ENCODE measurements at places on chromosomes 1 and 21. TPM values are rescaled to one million over a fixed set of nuclear protein-coding genes. Genes with fewer than 3 reads are reported as not detected.
A peak's percentile ranks its signal among the peaks of the same experiment; 100 is the strongest.

DNA sequence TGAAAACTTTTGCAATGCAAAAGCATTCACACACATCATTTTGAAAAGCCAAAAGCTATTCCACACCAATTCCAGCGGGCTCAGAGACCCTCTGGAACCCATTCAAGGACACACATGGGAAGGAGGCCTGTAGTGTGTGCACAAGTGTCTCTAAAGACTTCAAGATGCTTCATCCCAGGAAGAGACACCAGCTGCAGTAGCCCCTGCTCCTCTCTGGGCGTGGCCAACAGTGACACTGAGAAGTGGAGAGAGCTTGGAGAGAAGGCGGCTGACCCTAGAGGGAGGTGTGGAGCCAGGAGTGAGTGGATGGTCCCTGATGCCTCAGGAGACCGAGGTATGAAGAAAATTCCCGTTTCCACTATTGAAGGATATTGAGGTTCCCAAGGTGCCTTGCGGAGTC lies 14.9 kb upstream of the TNNI1 start:
- H3K4me3 ChIP-seq = no peak overlapping the region
- no peak for DNase-seq
- peaks cover 6% of the 10 kb centered on the region for H3K27me3 ChIP-seq
- no peak overlapping the region for H3K27ac ChIP-seq
- H3K4me1 ChIP-seq = peaks cover 5% of the 10 kb centered on the region

The CD160 gene
- polyA plus RNA-seq = 382 TPM

The OR2L3 gene
- polyA plus RNA-seq = not detected

- no peaks in the 10 kb centered on the region for H3K36me3 ChIP-seq
- no peak for DNase-seq
- no peak overlapping the region for H3K27ac ChIP-seq
- H3K27me3 ChIP-seq = peaks cover 8% of the 10 kb centered on the region
These were observed 96.4 kb upstream of the BACE2 start for GRCh38 chr21:41071258-41072171.

- no peak overlapping the region for H3K27ac ChIP-seq
- no peak for DNase-seq
- peaks cover 17% of the 10 kb centered on the region for H3K4me1 ChIP-seq
- no peaks in the 10 kb centered on the region for H3K27me3 ChIP-seq
- no peak overlapping the region for H3K4me3 ChIP-seq
- peaks cover 3% of the 10 kb centered on the region for H3K36me3 ChIP-seq
These were observed 25.7 kb upstream of the EPHA8 start for GRCh38 chr1:22537441-22538139.

The STIL gene
- 1.1 TPM for polyA plus RNA-seq

DNA sequence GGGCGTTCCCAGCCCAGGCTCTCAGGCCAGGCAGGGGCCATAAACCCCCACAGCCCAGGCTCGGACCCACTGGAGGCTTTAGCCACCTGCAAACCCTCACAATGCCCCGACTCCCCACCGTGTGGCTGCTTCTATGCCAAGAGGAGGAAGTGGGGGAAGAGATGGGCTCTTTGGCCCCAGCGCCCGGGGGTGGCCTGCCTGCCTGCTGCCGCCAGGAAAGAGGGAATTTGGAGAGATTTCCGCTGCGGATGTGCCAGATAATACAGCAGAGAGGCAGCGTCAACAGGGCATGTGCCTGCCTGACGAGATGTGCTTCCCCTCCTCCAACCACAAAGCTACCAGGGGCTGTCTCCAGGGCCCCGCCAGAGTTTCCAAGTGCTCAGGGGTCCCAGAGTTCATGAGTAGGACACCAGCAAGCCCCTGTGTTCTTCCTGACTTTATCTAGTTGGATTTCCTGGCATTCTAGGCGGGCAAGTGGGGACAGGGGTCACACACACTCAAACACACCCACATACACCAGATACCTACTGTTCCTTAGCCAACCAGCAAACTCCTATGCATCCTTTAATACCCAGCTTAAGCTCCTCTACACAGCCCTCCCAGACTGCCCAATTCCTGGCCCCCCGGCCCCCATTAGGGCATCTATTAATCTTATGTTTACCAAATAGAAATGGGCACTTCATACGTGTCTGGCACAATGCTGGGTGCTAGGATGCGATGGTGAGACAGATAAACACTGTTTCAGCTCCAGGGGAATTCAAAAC lies 14.1 kb downstream of the EPHA2 start:
- H3K4me1 ChIP-seq = no peaks in the 10 kb centered on the region
- H3K27me3 ChIP-seq = peaks cover 4% of the 10 kb centered on the region
- H3K4me3 ChIP-seq = no peak overlapping the region
- H3K27ac ChIP-seq = no peak overlapping the region

DNA sequence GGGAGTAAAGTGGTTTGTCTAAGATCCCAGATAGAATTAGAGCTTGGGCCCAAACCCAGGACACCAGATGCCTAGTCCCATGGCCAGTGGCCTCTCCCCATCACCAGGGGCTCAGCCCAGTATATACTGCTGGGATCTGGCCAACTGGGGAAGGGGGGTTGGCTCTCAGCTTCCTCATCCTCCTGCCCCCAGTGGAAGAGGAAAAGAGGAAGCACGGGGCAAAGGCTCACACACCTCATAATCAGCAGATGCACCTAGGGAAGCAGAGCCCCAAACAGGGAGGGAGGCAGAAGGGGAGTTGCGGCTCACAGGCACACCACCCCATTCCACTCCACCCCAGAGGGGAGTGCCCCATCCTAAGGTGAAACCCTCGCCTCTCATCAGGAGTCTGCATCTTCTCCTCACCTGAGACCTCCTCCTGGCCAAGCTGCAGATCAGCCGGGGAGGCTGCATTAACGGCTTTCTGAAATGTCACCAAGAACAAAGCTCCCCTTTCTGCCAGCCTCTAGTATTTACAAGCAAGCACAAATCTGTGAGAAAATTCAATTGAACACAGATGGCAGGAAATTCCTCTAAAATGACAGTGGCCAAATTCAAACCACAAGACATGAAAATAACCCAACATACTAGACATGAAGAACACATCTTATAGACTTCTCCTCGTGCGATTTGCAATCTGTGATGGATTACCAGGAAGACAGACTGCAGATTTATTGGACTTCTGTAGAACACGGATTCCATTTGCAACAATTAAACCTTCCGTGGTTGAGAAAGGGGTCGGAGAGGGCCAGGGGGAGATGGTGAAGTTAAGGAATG lies 82.8 kb downstream of the GLIS1 start:
- H3K27me3 ChIP-seq = peaks cover 2% of the 10 kb centered on the region
- no peak overlapping the region for H3K27ac ChIP-seq
- no peak overlapping the region for H3K4me3 ChIP-seq
- DNase-seq = no peak
- H3K4me1 ChIP-seq = no peaks in the 10 kb centered on the region
- H3K36me3 ChIP-seq = no peaks in the 10 kb centered on the region

The CASQ1 gene
- not detected for polyA plus RNA-seq

The GPR137B gene
- polyA plus RNA-seq = 10.8 TPM

The PODN gene
- 1.7 TPM for polyA plus RNA-seq

DNA sequence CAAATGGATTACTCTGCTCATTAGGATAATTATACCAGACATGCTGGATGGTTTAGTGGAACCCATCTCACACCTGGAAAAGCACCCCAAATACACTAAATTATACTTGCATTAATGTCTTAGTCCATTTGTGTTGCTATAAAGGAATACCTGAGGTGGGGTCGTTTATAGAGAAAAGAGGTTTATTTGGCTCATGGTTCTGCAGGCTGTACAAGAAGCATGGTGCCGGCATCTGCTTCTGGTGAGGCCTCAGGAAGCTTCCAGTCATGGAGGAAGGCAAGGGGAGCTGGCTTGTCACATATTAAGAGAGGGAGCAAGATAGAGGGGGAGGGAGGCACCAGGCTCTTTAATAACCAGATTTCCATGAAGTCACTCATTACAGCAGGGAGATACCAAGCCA lies 95.6 kb downstream of the MT1HL1 start:
- no peaks in the 10 kb centered on the region for H3K27me3 ChIP-seq
- no peaks in the 10 kb centered on the region for H3K4me1 ChIP-seq
- H3K36me3 ChIP-seq = no peaks in the 10 kb centered on the region
- H3K4me3 ChIP-seq = no peak overlapping the region

The MFAP2 gene
- not detected for polyA plus RNA-seq

The RHD gene
- 0.21 TPM for polyA plus RNA-seq

DNA sequence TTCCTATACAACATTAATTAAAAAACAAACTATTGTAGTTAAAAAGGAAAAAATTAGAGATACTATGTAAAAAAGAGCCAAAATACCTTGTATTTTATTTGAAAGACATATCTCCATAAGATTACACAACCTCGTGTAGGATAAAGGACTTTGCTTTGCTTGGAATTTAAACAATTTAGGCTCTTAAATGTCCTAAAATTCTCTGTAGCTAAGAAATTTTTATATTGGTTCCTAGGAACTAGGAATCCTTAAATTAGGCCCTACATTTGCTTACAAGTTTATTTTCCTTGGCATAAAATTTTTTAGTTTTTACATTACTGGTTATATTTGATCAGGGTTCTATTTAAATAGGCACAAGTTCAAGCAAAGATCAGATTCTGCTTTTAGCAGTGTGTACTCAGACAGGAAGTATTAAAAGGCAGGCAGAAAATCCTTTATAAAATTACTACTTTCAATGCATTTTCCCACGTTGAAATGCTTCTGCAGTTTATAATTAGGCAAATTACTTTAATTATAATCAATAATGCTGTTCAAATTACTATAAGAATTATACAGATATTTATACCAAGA lies 3.4 kb upstream of the ANGPTL3 start:
- DNase-seq = no peak
- H3K4me3 ChIP-seq = no peak overlapping the region
- H3K36me3 ChIP-seq = no peaks in the 10 kb centered on the region
- no peaks in the 10 kb centered on the region for H3K27me3 ChIP-seq
- no peak overlapping the region for H3K27ac ChIP-seq

- peaks cover 12% of the 10 kb centered on the region for H3K27me3 ChIP-seq
- H3K27ac ChIP-seq = no peak overlapping the region
- peaks cover 12% of the 10 kb centered on the region for H3K4me1 ChIP-seq
- peaks cover 5% of the 10 kb centered on the region for H3K36me3 ChIP-seq
- peak overlapping the region; percentile 83 for H3K4me3 ChIP-seq
These were observed 898 bp upstream of the TMEM200B start for GRCh38 chr1:29124366-29125236.

DNA sequence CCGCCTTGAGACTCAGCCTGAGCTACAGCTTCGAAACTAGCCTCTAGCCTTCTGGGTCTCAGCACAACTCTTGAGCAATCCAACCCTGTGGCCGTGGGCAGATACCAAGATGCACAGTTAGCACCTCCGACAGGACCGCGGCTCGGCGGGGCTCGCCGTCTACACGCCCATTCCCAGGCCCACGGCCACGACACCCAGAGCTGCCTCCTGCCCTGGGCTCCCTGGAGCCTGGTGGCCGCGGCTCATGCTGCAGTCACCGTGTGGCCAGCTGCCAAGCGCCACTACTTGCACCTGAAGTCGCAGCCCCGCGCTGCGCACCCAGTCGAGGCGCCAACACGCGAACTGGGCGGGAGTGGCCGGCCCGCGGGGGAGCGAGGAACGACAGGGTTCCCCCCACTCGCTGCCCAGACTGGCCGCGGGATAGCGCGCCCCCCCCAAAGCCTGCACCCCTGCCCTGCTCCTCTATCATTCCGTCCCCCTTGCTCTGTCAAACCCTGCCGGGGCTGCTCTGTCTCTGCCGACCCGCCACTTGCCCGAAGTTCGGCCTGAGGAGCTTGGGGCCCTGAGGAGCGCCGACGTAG lies 729 bp upstream of the CDCA8 start:
- H3K4me3 ChIP-seq = peak overlapping the region; percentile 95
- peaks cover 9% of the 10 kb centered on the region for H3K27me3 ChIP-seq
- DNase-seq = peak; percentile 10
- peaks cover 42% of the 10 kb centered on the region for H3K4me1 ChIP-seq
- peaks cover 4% of the 10 kb centered on the region for H3K36me3 ChIP-seq

DNA sequence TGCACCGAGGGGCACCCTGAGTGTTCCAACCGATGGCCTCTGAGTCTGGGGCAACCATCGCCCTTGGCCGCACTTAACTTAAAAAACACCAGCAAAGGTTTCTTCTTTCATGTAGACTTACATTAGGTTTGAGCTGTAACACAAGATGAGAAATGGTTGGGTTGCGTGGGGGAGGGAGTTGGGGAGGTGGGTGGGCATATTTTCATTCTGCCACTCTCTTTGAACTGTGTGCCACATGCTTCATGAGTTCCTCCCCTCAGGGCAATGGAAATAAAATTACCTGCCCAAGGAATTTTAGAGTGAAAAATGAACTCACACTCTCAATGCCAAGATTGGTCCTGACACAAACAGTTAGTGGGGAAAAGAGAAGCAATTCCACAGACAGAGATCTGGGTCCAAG lies 430.1 kb upstream of the USP24 start:
- peaks cover 13% of the 10 kb centered on the region for H3K27me3 ChIP-seq
- no peak overlapping the region for H3K27ac ChIP-seq
- no peak for DNase-seq
- H3K4me1 ChIP-seq = peaks cover 15% of the 10 kb centered on the region
- H3K4me3 ChIP-seq = no peak overlapping the region

The STMN1 gene
- polyA plus RNA-seq = 135 TPM

DNA sequence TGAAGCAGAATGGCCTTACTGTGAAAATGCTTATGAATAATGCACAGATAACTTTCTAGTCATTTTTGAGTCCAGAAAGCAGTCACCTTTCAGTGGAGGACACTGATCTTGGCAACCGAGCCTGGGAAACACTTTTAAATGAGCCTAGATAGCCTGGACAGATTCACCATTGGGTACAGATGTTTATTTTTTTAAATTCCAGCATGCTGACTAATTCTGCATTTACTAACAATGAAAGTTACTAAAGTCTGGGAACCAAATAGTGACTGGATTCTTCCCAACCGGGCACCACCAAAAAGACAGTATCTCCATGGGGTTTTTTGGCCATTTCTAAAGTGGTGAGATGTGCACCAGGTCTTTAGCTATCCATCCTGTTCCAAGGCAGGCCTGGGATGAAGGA lies 3.3 kb upstream of the FMOD start:
- peaks cover 3% of the 10 kb centered on the region for H3K36me3 ChIP-seq
- H3K4me3 ChIP-seq = no peak overlapping the region
- H3K27ac ChIP-seq = no peak overlapping the region

The KCNJ9 gene
- not detected for polyA plus RNA-seq

The PLA2G2C gene
- not detected for polyA plus RNA-seq

- peaks cover 5% of the 10 kb centered on the region for H3K27me3 ChIP-seq
- no peak overlapping the region for H3K4me3 ChIP-seq
- no peaks in the 10 kb centered on the region for H3K36me3 ChIP-seq
- H3K4me1 ChIP-seq = no peaks in the 10 kb centered on the region
- no peak for DNase-seq
These were observed 20.5 kb downstream of the WNT9A start for GRCh38 chr1:227926896-227927885.

DNA sequence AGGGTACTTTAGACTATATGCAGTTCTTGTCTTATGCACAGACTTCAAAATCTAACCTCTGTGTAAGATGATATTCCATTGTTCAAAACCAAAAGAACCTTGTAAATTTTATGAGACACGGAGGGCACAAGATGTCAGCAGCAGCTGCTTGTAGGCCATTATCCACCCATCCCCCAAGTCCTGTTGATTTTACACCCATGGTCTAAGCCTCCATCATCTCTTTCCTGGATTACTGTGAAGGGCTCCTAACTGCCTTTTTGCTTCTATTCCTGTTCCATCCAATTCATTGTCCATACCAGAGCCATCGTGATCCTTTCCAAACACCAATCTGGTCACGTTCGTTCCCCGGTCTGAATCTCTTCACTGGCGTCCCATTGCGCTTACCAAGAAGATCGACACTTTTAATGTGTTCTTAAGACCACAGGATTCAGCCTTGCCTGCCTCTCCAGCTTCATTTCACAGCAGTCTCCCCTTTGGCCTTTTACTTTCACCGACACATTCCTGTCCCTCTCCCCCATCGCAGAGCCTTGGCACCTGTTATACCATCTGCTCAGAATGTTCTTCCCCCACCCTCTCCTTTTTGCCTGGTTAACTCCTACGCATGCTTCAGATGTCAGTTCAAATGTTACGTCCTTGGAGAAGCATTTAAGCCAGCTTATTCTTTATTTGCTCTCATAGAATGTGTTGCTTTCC lies 107.3 kb upstream of the POU3F1 start:
- H3K4me1 ChIP-seq = no peaks in the 10 kb centered on the region
- no peak overlapping the region for H3K27ac ChIP-seq
- no peak overlapping the region for H3K4me3 ChIP-seq
- DNase-seq = no peak

Measured in immature natural killer cell (primary cell).